ENCODE measurements at places on chromosomes 3 and 15.

- no peak for DNase-seq
Observed at GRCh38 chr3:45690336-45691035, 1.3 kb downstream of the SACM1L start.

DNA sequence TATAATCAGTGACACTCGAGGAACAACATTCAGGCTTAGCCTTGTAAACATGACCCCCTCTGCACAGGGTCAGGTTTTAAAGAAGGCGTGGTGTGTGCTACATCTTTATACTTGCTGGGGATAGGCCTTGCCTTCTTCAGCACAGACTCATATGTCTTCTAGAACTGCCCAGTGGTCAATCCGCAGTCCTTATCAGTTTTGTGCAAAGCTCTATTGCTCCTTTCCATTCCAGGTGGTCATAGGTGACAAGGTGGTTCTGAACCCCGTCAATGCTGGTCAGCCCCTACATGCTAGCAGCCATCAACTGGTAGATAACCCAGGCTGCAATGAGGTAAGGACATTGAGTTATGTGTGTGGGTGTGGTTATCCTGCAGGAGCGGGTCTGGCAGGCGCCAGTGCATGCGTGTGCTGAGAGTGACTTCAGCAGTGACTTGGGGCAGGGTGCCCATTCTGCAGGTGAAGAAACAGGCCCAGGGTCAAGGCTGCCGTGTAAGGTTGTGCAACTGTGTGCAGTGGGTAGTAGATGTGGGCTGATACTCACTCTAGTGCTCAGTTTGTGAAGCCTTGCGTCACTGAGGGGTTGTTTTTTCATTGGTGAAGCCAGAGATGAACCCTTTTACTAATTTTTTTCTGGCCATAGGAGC is 150.9 kb downstream of the ITPR1 start:
- DNase-seq, result no peak

DNA sequence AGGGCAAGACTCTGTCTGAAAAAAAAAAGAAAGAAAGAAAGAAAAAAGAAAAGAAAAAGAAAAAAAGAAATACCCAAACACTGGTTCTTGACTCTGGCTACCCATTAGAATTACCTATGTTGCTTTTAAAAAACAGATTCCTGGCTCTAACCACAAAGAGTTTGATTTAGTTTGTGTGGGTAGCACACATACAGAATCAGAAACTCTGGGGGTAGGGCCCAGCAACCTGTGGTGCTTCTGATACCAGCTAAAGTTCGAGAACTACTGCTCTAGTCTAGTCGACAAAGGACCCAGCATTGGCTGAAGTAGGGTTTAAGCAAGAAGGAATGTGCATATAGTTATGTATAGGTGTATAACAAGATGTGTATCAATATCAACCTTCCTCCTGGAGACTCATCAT is 392.7 kb downstream of the EFHB start:
- DNase-seq, result no peak

DNA sequence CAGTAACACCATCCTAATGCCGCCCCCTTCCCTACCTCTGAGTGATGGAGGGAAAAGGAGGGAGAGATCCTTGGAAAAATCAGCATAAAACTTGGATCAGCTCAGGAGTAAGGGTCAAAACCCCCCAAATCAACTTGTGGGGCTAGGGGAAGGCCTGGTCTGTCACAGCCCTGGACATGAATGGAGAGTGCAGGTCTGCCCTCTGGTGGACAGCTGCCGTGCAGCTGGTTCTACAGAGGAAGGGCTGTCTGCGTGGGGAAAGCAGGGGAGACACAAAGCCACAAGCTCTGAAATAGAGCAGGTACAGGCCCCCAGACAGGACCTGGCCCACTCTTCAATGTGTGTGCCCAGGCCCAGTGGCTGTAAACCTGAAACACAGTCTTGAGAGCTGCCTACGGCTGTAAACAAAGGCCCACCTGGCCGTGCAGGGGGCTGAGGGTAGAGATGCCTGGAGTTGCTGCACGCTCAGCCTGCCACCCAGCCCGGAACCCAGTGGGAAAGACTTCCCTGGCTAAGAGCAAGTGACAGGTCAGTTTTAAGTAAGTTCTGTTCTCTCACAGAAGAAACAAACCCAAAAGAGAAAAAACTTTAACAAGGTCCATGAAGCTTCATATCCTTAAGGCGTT is 16.4 kb downstream of the CLK3 start:
- peak; percentile 38 for DNase-seq

DNA sequence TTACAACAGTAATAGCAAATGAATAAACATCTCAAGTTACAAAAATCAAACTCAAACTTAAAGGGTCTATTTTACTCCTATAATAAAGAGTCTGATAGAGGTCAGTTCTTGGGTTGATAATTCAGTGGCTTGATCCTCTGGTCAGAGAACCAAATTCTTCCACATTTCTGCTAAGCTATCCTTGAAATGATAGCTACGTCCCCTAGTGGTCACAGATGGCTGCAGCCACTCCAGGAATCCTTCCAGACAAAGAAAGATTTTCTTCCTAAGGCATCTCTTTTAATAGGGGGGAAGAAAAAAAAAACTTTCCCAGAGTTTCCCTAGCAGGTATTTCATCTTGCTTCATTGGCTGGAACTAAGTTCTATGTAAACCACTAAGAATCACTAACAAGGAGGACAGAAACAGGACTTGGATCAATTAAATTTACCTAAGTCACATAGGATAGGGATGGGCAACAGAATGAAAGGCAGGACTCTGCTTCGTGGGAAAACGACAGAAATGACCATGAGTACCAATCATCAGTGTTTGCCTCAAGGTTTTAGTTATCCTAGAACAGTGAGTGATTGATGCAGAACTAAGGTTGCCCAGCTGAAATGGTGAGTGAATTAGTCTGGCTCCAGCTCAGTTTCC is 160.7 kb downstream of the STAC start:
- no peak for DNase-seq

- no peak for DNase-seq
Observed at GRCh38 chr15:81411051-81411450, 37.0 kb upstream of the TMC3 start.
